ENCODE measurements at places on chromosomes 7 and 10.

GRCh38 chr10:94292434-94293090 is 70.2 kb downstream of the NOC3L start:
- DNase-seq, result no peak

DNA sequence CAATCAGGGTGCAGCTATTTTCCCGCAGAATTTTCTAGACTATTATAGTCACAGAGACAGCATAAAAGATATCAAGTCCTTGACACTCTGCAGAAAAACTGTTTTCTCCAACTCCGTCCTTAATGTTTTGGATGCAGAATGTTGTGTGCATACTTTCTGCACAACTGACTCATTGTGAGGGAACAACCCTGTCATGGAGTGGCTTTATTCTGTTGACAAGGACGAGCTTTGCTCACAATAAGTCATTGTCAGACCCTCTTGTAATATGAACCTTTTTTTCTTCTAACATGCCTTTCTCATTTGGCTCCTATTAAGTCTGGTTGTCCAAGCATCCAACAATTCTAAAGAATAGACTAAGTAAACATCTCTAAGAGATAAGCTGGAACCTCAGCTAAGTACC is 17.3 kb downstream of the ABCB4 start:
- DNase-seq, result no peak

DNA sequence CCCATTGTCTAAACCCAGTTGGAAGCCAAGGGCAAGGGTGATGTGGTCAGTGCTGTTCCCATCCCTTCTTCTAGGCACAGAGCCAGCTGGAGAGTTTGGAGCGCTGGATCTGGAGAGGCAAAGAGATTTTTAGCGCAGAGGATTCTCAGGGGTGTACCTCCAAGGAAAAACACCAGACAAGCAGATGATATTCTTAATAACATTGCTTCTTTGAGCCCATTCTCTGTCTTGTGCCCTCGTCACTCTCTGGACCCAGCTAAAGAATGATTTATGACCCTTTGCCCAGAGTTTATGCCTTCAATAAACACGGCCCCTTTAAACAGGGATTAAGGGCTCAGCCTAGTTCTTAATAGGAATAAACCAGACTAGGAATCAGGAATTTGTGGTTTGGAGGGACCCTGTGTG is 4.7 kb upstream of the HIP1 start:
- no peak for DNase-seq

DNA sequence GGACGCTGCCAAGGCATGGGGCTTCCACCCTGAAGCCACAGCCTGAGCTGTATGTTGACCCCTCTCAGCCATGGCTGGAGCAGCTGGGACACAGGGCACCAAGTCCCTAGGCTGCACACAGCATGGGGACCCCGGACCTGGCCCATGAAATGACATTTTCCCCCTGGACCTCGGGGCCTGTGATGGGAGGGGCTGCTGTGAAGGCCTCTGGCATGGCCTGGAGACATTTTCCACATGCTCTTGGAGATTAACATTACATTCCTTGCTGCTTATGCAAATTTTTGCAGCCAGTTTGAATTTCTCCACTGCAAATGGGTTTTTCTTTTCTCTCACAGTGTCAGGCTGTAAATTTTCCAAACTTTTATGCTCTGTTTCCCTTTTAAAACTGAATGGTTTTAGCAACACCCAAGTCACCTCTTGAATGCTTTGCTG is 463.6 kb downstream of the ZWINT start:
- DNase-seq, result no peak

- no peak for DNase-seq
These were observed 179.5 kb upstream of the PLXNA4 start for GRCh38 chr7:132755538-132756483.

GRCh38 chr7:85719981-85720953 is 533.4 kb upstream of the SEMA3D start:
- no peak for DNase-seq

DNA sequence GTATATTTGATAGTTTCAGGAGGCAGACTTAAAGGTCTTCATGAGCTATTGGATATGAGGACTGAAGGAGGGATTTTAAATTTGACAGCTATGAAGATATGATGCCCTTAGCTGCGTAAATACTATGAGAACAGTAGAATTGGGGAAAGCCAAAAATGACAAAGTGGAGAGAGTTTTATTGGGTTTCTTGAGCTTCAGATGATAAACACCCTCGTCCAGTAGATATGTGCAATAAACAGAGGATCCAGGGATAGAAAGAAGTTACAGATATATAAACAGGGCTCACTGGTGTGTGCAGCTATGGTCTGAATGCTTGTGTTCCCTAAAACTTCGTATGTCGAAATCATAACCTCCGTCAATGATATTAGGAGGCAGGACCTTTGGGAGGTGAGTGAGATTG is 131.3 kb downstream of the INHBA start:
- no peak for DNase-seq

GRCh38 chr7:82839555-82839954 is 323.1 kb downstream of the PCLO start:
- no peak for DNase-seq

DNA sequence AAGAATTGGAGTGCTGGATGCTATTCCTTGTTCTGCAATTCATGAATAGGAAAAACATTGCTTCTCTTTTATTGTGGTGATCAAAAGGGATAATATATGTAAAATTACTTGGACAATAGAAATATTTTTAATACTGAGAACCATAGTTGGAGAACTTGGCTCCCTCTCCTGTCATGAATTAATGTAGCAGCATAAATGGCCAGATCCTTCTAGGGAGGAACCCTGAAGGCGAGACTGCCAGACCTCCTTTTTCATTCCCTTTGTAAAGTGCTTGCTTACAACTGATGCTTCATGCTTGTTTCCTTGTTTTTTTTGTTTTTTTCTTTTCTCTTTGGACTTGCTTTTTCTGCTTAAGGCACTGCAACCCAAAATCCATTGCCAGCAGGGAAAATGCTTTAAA is 233.6 kb downstream of the SH2D4B start:
- DNase-seq, result no peak

DNA sequence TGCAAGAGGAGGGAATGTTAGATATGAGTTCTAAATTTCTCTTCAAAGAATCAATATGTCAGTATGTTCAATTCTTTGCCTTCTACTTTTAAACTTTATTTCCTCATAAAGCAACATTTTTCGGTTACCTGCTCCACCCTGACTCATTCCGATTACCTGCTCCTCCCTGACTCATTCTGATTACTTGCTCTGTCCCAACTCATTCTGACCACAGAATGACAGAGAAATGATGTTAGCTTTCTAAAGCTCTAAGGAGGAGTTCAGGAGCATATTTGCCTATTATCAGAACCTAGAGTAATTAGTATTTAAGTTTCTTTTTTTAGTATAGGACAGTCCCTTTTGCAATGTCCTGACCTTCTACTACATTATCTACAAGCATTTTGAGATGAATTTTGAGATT is 24.5 kb upstream of the PPP1R9A start:
- DNase-seq, result no peak

GRCh38 chr10:14879124-14879927 is 660 bp downstream of the SUV39H2 start:
- peak; percentile 31 for DNase-seq

GRCh38 chr7:158129037-158130022 is 458.3 kb downstream of the PTPRN2 start:
- no peak for DNase-seq

DNA sequence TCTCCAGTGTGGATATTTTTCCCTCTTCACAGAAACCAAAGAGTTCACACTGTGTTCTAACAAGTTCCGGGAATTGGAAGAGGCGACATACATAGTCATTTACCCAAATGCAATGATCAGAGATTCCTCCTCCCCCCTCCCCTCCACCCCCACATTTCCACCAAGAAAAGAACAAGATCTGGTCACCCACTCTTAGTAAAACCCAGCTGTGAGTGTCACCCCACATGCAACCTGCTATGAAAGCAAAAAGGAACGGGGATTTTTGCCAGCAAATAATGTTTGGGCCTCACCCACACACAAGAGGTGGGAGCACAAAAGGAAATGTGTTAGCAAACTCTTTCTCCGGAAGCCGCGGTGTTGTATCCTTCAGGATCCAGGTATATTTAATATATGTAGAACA is 745.0 kb upstream of the AUTS2 start:
- no peak for DNase-seq

DNA sequence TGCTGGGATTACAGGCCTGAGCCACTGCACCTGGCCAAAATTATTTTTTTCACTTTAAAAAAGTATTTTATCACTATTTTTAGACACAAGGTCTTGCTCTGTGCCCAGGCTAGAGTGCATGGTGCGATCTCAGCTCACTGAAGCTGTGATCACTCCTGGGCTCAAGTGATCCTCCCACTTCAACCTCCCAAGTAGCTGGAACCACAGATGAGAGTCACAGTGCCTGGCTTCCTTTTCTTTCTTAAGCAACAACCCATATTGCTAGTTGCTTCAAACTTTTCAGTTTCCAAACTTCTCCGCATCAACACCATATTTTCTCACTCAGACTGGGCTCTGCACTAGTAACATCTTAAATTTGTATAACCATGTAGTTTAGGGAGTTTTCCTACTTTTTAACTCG is 9.5 kb upstream of the SMC3 start:
- no peak for DNase-seq

GRCh38 chr10:89861584-89862301 is 160.4 kb downstream of the KIF20B start:
- DNase-seq, result no peak

DNA sequence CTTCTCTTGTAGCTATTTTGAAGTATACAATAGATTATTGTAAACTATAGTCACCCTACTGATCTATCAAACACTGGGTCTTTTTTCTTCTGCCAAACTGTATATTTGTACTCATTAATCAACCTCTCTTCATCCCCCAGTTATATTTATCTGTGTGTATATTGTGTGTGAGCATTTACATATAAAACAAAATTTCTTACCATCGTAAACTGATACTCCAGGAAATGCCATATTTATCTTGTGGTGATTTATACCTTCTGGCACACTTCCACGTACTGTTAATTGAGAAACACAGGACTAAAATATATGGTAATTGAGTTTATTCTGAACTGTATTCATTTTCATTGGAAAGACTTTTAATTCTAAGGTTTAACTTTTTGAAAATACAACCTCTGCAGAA is 18.9 kb downstream of the ANLN start:
- no peak for DNase-seq

DNA sequence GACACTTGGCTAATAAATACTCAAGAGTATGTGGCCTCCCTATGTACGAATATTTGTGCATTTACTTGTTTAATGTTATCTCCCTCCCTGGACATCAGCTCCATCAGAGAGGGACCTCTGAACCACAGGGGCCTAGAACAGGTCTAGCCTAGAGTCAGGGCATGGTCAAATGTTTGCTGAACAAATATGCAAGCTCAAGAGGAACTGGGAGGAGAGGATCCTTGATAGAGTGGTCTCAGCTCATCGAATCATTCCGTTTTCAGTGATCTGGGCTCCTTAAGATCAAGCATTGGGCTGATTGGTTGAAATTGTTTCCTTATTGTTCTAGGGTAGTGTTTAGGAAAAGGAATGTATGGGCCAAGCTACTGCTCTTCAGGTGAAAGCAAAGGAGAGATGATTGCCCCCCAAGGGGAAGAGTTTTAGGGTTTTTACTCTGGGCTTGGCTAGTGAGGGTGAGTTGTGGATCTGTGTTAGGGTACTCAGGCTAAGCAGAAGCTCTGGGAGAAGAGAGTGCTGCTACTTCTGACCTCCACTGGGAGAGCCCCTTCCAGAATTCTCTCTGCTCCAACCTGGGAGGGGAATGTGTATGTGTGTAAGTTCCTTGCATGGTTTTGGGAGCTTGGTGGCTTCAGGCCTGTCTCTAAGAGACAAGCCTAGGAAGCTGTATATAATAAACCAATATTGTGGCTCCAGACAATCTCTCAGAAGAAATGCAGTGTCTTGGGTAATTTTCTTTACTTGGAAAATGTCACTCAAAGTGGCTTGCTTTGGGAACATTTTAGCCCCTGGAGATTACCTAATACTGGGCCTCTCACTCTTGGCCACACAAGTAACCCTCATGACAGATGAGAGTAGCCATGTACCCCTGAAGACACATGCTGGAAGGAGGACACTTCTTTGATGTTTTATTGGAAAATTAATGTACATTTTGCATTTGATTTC is 110.0 kb downstream of the EMX2 start:
- no peak for DNase-seq

GRCh38 chr7:118104812-118105441 is 79.0 kb upstream of the LSM8 start:
- DNase-seq, result peak; percentile 4

DNA sequence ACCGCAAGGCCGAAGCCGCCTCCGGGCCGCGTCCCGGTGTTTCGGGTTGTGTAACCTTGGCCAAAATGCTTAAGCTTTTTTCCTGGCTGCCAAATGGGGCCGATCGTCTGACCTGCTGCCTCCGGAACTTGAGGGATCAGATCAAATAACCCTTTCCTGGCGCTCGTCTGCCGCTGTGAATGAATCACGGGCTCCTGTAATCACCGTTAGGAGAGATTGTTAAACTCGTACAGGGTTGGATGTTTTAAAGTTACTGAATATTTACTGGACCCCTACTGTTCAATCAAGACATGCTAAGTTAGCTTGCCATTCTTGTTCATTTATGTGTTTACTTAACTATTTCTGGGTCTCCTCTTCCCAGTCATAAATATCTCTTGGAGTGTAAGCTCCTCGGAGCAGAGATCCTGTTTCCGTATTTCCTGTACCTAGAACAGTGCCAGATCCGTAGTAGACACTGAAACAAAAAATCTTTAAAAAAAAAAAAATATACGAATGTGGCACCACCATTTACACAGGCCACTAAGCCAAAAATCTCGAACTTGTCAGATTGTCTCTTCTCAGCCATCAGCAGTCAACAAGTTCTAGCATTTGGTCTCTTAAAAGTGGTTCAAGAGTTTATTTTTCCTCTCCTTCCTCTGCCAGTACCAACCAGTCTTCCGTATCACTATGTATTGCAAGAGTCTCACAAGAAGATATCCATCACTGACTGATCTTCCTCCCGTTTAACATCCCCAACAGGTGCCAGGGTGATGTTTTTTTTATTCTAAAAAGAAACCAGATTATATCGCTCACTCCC is 650 bp upstream of the TM9SF3 start:
- no peak for DNase-seq

DNA sequence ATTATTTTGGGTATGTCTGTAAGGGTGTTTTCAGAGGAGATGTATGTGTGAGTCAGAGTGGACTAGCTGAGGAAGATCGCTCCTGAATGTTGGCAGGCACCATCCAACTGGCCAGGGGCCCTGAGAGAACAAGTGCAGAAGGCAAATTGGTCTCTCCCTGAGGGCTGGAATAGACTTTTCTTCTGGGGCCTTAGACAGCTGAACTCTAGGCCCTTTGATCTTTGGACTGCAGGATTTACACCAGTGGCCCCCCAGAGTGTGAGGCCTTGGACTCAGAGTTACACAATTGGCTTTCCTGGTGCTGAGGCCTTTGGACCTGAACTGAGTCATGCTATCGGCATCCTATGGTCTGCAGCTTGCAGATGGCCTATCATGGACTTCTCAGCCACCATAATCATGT is 217.2 kb downstream of the REEP3 start:
- DNase-seq, result no peak
